Stimulated activated CD4-positive, alpha-beta T cell treated with anti-CD3 and anti-CD28 coated beads, Interleukin-2, amount 100 ng/mL, for 4 hours (primary cell): ENCODE measurements at places on chromosomes 11 and 22.

DNA sequence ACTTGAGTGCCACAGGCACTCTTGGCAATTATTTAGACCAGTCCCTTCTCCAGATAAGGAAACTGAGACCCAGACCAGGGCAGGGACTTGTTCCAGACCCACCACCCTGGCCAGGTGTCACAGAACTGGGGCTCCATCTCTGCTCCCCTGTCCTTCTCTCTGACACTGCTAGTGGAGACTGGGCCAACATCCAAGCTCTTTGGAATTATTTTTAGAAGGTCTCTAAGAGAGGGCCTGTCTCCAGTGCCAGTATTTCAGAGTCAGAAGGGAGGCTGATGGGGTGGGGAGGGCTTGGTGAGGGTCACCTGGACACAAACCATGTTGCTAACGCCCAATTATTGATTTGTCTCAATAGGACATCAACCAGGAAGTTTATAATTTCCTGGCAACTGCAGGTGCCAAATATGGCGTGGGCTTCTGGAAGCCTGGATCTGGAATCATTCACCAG, 32.7 kb downstream of the POLR3H start:
- no peak for DNase-seq

GRCh38 chr11:91295591-91295990, 929.0 kb upstream of the FAT3 start:
- no peak for DNase-seq

GRCh38 chr22:46025225-46025972, 48.4 kb upstream of the WNT7B start:
- no peak for DNase-seq

GRCh38 chr22:30386960-30387827, at the start of gene RNF215:
RNF215 (minus strand) TSS chr22:30387411; CDS start chr22:30387313, 98 bp downstream.
- peak; percentile 66 for DNase-seq

- DNase-seq: no peak
Observed at GRCh38 chr22:30212996-30213441, 33.5 kb downstream of the LIF start.

- no peak for DNase-seq
Observed at GRCh38 chr11:10628508-10629236, 60.2 kb upstream of the LYVE1 start.

DNA sequence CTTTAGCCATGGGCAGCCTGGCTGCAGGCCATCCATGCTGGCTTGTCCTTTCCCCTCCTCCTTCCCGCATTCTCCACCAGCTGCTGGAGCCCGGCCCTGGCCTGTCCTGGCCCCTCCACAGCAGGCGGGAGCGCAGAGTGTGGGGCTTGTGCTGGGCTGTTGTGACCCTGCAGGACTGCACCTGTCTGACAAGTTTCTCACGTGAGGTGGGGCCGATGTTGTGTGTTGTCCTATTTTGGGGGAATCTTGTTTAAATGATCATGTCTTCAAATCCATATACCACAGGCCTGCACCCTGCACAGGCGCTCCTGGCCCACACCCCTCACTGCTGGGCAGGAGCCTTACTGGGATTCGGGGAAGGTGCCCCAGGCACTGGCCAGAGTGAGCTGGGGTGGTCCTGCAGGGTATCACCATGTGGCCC, 30.4 kb downstream of the TBC1D22A start:
- no peak for DNase-seq

DNA sequence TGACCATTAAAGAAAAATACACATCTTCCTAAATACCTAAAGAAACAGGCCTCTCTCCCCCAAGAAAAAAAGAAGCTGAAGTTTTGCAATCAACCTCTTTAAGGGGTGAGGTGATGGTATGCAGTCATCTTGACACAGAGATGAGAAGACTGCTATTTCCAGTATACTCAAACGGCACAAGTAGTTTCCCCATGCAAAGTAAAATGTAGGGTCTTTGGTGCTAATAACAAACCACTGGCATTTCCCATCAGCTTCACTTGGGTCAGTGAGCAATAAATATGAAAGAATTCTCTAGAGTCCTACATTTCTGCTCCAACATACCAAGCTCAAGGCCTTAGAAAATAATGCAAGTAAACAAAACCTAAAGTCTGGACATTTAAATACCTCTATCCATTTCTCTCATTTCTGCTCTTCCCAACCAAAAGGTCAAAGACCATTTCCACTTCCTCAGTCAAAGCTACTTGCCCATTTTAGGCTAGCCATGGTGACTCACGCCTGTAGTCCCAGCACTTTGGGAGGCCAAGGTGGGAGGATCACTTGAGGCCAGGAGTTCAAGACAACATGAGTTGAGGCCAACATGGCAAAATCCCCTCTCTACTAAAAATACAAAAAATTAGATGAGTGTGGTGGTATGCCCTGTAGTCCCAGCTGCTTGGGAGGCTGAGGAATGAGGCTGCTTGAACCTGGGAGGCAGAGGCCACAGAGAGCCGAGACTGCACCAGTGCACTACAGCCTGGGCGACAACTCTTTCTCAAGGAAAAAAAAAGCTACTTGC, 39.5 kb upstream of the CHRNA10 start:
- no peak for DNase-seq

DNA sequence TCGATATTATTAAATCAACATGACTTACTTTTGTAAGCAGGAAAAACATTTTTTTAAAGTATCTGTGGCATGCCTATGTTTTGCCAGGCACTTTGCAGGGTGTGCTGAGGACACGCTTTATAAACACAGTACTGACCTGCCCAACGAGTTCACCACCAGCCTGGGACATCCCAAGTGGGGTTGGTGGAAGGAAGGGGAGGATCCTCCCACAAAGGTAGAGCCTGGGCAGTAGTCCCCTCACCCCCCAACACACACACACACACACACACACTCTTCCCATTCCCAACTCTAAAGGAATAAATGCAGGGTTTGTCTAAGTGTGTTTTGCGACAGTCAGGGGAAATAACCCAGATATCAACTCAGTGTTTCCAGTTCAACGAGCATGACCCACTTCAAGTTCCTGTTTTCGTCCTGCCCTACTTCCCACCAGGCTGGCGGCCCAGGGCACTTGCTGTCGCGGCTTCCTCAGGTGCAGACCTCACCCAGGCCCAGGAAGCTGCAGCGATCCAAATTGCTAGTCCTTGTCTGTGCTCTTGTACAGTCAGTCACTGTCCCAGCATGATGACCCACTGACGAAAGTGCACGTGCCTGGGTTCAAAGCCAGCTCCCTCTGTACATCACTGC, 3.1 kb downstream of the CERK start:
- DNase-seq: no peak

DNA sequence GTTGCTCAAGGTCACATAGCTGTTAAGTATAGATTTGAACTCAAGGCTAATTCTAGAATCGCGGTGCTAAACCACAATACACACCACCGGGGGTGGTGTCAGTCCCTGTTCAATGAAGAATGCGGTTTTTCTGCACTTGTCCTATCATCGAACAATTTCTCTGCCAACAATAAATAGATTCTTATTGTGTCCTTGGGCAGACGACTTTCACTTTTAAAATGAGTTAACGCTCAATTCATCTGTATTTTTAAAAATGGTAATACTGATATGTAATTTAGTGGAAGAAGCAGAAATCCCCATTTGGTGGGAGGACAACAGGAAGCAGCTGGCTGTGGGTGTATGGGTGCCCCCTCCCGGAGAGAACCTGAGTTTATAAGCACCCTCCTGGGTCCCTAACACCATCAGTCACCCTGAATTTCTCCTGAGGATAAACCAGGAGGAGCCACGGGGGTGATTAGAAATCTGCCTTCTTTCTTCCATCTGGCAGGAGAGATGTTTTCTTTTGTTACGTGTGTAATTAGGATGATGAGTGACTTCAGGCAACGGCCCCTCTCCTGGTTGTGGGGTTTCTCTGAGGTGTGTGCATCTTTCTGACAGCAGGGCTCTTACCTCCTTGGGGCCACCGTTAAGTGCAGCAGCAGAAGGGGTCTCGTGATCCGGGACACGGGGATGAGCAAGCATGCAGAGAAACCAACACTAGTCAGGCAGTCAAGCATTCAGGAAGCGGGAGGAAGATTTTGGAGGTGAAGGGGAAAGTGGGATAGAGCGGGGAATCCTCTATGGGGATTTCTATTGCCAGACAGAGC, 87.7 kb downstream of the GRAMD1B start:
- no peak for DNase-seq

- DNase-seq: no peak
Observed at GRCh38 chr11:117749541-117749910, 47.5 kb downstream of the DSCAML1 start.

DNA sequence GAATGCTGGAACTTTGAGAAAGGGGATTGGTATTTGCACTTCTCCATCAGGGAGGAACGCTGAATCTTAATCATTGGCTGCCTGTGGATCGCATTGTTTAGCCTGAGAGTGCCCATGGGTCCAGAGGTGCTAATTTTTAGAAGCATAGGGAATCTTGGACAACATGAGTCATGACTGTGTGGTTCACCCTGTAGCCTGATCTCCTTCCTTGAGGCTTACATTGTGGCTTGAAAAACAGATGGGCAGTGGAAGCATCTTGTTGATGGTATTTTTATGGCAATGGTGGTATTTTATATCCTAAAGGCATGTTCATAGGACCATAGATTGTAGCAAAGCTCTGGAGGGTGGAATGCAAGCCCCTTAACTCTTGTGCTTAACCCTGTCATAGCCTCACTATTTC, 99.2 kb upstream of the DBX1 start:
- no peak for DNase-seq

- no peak for DNase-seq
Observed at GRCh38 chr11:2914455-2915195, 14.6 kb downstream of the PHLDA2 start.

- no peak for DNase-seq
Observed at GRCh38 chr22:37546437-37547250, 13.6 kb upstream of the CDC42EP1 start.

DNA sequence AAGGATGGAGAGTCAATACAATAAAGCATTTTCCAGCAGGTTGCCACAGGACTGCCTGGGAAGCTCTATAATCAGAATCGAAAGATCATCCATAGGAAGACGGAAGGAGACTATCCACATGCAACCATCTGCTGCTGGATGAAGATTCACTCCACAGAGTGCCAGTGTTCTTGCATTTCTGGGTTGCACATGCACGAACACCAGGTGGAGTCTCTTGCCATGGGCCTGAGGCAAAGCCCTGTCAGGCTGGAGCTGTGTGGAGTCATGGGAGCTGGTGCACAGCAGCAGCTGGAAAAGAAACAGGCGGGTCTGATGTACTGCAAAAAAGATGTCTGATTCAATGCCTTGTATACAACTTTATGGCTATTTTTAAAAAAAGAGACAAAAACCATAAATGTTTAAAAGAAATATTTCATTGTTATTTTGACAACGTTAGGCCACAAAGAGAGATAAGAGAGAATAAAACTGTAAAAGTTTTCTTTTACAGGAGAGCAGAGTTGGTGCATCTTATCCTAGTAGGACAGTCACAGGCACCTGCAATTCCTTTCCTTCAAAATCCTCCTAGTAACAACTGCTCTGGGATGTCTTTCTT, 12.9 kb upstream of the FAT3 start:
- no peak for DNase-seq

GRCh38 chr11:117820071-117820470, 4.5 kb downstream of the FXYD2 start:
- DNase-seq: no peak

- DNase-seq: no peak
Observed at GRCh38 chr11:21501245-21501644, 691.6 kb upstream of the ANO5 start.

DNA sequence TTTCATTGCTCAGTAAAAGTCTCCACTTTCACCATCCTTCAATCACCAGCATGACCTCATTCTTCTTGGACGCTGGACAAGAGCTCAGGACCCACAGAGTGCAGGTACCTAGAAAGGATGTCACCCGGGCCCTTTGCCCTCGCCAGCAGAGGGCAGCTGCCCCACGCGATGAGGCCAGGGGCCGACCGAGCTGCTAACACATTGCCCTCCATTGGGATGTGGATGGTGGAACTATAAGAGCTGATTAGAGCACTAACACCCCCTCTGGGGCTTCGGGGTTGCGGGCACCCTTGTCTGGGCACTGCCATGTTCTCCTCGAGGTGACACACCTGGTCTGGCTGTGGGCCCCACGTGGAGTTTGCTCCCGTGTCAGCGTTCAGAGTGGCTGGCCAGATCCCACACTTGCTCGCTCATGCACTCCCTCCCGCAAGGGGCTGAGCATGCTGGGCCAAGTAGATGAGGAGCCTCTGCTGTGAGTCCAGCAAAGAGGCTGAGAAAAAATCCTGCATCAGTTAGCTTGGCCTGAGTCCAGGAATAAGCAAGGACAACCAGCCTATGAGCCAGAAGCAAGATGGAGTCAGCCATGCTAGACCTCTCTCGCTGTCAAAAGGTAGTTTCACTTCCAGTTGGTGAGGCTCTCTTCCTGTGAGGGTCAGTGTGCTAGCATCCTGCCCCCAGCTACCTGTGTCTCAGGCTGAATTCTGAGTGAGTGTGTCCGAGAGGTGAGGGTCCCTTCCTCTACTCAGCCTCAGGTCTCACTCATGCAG, 9.8 kb downstream of the KRTAP5-6 start:
- no peak for DNase-seq

GRCh38 chr11:113603277-113604059, 102.6 kb downstream of the TMPRSS5 start:
- DNase-seq: no peak

- no peak for DNase-seq
Observed at GRCh38 chr11:108713076-108713790, 48.4 kb downstream of the DDX10 start.

GRCh38 chr11:65793144-65793581, 6.3 kb downstream of the OVOL1 start:
- DNase-seq: no peak

GRCh38 chr22:37274380-37274862, 7.9 kb upstream of the CYTH4 start:
- no peak for DNase-seq

GRCh38 chr11:108589136-108589535, 4.4 kb downstream of the EXPH5 start:
- DNase-seq: no peak

DNA sequence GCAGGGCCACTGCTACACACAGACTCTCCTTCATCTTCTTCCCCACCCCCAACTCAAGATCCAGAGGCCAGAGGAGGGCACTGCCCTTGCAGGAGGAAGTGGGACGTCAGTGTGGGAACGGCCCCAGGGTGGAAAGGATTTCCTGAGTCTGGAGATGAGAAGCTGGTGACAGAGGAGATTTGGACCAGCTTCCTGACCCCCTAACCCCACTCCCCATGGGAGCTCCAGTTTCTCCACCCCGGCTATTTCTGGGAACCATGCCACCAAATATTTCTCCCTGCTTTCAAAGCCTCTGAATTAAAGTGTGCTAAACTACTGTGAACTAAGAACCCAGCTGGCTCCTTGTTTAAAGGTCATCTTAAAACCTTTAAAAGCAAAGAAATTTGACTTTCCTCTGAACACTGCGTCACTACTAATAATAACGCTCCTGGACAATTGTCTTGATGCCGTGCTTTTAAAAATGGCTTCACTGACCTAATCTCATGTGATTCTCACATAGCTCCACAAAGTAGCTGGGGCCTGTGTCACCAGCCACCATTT, 46.6 kb downstream of the CWC15 start:
- DNase-seq: no peak

DNA sequence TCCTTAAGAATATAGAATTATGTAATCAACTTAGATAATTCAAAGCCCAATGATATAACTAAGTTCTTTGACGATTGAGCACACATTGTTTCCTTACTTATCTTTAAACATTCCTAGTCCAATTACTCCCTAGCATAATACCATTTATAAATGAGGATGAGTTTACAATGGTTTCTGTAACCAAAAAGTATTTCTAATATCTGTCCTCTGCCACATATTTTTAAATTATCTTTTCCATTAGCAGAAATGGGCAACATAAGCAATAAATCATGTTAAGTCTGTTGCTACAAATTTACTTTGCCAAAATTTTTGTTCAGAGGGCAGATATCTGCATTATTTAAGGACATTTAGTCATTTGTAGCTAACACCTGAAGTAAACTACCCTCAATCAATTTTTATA, 6.7 kb downstream of the CREBZF start:
- no peak for DNase-seq

- DNase-seq: no peak
Observed at GRCh38 chr11:5298451-5298850, 3.3 kb downstream of the OR51B4 start.
